ENCODE measurements at places on chromosomes 2 and 18. TPM values are rescaled to one million over a fixed set of nuclear protein-coding genes. Genes with fewer than 3 reads are reported as not detected.

GRCh38 chr18:21897811-21898210 lies 157.2 kb downstream of the MIB1 start:
- DNase-seq = no peak

GRCh38 chr2:236417150-236417549 lies 152.5 kb upstream of the ACKR3 start:
- DNase-seq = no peak

DNA sequence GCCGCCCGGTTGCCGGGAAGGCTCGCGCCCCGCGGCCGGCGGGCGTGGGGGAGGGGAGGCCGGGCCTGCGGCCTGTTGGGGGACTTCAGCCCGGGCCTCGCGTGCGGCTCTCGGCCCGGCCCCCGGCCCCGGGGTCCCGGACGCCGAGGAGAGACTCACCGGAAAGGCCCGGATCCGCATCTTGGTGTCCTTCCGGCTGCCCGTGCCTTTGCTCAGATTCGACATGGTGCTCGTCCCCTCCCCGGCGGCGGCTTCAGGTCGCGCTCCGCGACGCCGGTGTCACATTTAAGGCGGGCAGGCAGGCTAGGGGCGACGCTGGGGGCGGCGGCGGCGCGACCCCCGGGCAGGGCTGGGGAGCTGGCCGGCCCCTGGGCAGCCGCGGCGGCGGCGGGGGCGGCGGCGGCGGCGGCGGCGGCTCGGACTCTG lies 365 bp downstream of the CUL3 start:
- DNase-seq = peak; percentile 75

DNA sequence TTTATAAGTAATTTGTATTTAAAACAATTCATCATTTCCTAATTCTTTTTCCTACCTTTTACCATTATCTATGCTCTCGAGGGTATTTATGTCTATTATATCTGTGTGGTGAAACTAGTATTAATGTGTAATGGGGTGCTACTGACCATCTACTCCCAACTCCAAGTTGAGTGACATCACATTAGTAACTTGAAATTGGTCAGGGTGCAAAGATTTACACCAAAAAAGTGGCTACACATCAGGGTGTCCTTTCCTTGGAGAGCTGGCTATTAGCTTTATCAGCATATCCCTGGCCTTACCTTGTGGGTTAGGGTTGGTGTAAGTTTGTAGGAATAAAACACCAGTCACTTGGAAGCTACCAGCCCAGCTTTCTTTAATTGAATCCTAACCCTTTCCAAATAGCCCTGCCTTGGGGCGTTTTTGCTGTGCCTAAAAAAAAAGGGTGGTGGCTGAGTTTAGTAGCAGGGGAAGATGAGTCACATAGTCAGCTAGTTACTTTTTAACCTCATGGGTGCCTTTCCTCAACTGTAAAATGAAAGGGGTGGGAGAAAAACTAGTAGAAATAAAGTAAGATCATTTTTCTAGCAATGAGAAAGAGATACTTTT lies 14.0 kb downstream of the ANXA4 start:
- no peak for DNase-seq

DNA sequence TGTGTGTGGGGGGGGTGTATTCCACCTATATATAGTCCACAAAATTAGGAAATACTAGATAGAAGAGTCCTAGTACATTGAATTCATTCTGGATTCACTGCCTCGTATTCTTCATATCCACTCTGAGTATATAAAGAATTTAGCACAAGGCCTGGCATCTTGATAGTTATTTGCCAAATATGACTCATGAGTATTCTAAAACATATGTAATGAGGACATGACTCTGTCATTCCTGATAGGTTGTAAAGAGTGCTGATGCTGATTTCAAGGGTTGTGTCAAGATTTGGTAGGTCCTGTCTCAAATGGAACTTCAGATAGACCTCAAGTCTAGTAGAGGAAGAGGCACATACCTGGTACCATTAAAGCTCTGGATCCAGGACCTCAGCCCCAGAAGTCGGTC lies 173.4 kb upstream of the BOD1L2 start:
- no peak for DNase-seq

- DNase-seq = no peak
Measured at GRCh38 chr18:3554811-3555427, 104.9 kb downstream of the TGIF1 start.

DNA sequence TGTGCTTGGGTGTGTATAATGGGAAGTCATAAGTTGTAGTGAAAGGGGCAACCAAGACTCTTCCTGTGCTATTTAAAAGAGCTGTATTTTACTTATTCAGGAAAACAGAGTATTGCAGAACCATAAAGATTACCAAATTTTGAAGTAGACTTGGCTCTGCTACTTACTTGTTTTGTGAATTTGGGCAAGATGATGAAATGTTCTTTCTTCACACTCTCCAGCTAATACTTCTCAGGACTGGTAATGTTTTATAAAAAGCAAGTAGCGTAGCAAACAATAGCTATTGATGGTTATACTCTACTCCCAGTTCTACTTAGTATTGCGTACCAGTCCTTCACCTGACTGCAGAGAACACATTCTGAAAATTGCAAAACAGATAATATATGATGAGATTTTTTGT lies 374.1 kb downstream of the ARHGAP15 start:
- no peak for DNase-seq

- no peak for DNase-seq
Measured at GRCh38 chr2:10966056-10966455, 54.3 kb downstream of the KCNF1 start.

DNA sequence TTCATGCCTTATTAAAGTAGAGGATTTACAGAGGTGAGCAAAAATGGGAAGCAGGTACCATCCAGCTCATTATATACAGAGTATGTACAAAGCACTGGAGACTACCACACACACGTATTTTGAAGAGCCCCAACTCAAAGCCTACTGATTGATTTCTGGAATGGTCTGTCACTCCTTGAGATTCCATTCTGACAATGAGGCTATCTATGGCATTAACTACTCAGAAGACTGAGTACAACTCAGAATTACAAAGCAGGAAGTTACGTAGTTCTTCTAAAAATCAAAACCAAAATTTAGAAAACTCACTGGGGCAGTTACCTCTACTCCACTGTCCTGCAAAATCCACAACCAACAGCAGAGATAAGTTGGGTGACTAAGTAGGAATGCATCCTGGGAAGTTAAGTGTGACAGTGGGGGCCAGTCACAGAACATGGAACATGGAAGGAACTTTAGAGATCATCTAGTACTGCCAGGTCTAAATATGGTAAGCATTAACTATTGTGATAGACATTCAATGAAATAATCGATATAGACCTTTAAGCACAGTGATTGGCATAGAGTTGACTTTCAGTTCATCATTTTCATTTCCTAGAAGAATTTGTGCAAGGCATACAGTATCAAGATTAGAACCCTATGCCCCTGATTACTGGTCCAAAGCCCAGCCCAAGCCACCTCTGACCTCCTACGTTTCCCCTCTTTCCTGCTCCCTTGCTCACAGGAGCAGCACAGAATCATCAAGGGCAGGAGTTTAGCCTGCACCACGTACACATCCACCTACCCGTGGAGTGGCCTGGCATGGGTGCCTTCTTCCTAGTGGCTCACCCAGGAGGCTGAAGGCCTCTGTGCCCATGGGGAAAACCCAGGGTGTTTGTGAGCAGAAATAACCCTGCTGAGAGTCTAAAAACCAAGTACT lies 80.1 kb upstream of the FOSL2 start:
- DNase-seq = no peak

DNA sequence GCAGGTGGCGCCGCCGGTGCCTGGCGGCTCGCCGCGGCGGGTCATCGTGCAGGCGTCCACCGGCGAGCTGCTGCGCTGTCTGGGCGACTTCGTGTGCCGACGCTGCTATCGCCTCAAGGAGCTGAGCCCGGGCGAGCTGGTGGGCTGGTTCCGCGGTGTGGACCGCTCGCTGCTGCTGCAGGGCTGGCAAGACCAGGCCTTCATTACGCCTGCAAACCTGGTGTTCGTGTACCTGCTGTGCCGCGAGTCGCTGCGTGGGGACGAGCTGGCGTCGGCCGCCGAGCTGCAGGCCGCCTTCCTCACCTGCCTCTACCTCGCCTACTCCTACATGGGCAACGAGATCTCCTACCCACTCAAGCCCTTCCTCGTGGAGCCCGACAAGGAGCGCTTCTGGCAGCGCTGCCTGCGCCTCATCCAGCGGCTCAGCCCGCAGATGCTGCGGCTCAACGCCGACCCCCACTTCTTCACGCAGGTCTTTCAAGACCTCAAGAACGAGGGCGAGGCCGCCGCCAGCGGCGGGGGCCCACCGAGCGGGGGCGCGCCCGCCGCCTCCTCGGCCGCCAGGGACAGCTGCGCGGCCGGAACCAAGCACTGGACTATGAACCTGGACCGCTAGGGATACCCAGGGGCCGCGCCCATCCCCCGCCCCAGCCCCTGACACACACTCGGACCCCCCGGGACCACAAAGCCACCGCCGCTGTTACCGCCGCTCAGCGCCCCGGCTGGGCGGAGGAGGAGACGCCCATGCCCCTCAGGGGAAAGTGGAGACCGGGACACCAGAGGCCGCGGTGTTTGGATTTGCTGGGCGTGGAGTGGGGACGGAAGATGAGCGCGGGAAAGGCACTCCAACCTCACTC lies 1.1 kb downstream of the CDK5R2 start:
- DNase-seq = no peak

DNA sequence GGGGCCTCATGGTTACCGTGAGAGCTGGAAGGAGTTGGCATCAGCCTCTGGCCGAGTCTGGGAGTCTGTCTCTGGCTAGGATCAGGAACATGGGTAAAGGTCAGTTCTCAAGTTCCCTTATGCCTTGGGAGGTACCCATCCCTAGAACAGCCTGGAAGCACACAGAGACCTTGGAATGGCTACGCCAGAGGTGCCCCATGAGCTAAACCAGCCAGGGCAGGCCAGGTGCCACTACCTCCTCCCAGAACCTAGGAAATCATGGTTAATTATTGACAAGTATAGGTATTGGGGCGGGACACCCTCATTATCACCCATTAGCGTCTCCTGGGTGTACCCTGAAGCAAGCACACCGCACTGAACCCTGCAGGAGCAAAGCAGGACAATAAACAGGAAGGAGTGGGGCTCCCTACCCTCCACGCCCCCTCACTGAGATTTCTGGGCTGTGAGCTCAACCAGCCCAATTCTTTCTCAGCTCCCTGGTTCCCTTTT lies 3.0 kb upstream of the ASPRV1 start:
- DNase-seq = no peak

The MTCL1 gene
- total RNA-seq = 133 TPM

The ZNG1B gene
- total RNA-seq = 21.0 TPM

Data from sigmoid colon (tissue), 7 donors.